Brain microvascular endothelial cell (primary cell): ENCODE measurements at places on chromosomes 13 and 19.

DNA sequence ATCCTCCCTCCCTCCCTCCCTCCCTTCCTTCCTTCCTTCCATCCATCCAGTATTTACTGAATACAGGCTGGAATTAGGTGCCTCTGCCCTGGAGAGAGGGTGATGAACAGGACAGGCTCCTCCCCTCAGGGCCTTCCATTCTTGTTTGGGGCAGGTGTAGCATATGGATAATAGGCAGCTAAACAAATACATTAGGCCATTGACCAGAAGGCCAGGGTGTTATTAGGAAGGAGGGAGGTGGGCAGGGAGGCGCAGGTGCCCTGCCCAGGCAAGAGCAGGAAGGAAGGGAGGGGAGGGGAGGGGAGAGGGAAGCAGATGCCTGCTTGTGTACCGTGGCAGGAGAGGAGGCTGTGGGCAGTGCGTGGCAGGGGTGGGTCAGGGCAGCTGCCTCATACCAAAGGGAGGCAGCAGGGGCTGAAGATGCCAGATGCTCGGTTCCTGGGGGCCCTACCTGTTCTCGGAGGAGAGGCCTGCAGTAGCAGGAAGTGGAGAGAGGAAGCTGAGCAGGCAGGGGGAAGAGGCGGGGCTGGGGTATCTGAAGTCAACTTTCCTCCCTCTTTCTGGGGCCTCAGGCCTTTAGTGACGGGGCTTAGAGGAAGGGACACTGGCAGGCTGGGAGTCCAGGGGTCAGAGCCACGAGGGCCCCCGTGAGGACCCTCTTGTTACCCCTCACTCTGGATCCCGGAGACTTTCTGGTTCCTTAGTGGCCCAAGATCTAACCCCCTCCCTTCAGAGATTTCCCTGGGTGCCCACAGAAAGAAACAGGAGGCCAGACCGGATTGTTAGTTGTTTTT, at the start of gene RINL:
Gene RINL (minus strand): TSS at position 495 of the 794 bp plus-strand sequence. CDS start 1,533 bp downstream, outside the sequence.
- no peak for DNase-seq

GRCh38 chr13:112715715-112716460, 26.1 kb downstream of the ATP11A start:
- DNase-seq = no peak

DNA sequence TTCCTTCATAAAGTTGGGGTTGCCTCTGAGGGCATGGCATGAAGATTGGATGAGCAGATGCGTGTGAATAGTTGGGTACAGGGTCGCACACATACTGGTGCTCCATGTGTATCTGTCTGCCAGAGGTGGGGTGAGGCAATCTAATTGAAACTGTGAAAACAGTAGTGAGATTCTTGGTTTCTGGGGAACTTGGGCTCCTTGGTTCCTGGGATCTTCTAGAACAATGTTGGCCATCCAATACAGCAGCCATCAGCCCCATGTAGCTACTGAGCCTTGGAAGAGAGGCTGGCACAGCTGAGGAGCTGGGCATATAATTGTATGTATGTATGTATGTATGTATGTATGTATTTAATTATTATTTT, 616 bp downstream of the FCHO1 start:
- DNase-seq = no peak

GRCh38 chr13:90375851-90376250, 971.6 kb upstream of the MIR17HG start:
- peak; percentile 24 for DNase-seq

GRCh38 chr19:47541518-47541917, 26.7 kb upstream of the NAPA start:
- DNase-seq = no peak

DNA sequence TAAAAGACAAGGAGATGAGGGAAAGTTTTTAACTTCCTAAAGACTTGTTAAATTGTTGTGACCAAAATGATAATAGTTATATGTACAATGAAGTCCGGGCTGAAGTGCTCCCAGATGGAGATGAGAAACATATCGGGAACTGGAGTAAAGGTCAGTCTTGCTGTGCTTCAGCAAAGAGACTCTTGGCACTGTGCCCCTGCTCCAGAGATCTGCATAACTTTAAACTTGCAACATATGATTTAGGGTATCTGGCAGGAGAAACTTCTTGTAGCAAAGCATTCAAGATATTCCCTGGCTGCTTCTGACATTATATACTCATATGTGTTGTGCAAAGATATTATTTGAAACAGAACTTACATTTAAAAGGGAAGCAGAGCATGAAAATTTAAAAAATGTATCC, 786.6 kb upstream of the SLITRK6 start:
- DNase-seq = no peak

DNA sequence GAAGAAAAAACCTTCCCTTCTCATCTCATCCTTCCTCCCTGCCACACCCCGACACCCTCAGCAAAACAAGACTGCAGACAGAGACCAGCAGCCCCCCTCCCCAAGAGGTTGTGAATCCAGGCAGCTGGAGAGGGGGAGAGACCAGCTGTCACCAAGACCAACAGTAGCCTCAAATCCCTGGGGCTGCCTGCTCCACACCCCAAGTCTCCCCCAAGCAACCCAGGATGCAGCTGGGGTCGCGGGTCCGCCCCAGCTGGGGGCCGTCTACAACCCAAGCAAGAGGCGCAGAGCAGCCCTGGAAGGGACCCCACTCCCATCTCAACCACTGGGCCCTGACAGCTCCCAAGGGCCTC, 7.1 kb downstream of the KLF16 start:
- no peak for DNase-seq
